ENCODE measurements at places on chromosomes 1 and 21. TPM values are rescaled to one million over a fixed set of nuclear protein-coding genes. Genes with fewer than 3 reads are reported as not detected.

DNA sequence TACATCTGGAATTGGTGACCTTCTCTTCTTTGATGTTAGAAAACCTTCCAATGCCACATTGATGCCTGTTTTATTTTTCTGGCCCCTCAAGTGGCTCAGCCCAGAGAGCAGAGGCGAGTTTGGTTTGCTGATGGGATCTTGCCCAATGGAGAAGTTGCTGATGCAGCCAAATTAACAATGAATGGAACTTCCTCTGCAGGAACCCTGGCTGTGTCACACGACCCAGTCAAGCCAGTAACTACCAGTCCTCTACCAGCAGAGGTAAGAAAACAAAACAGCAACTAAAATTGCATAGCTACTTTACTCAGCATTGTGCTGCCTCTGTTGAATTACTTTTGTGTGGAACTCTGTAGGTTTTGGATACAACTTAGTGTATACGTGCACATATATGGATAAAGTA is 97.6 kb downstream of the CC2D1B start:
- DNase-seq: no peak

GRCh38 chr1:78647238-78647637 is 2.4 kb upstream of the IFI44 start:
- DNase-seq: no peak

DNA sequence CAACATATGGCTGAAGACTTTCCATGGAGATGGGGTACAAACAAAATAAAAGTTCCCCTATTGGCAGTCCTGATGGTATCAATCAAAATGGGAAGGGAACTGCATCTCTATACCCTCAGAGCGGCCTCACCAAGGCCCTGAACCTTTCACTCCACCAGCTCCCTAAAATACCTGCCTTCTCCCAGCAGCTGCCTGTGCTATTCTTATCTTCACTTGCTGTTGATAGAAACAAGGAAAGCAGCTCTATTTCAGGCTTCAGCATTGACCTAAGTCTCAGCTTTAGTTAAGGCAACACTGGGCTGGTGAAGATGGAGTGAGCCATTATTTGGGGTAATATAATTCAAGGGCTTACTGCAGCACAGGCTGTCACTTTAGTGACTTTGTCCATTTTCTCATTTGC is 21.7 kb upstream of the PIGC start:
- no peak for DNase-seq

GRCh38 chr21:37564341-37564923 is 197.9 kb downstream of the DYRK1A start:
- peak; percentile 70 for DNase-seq

DNA sequence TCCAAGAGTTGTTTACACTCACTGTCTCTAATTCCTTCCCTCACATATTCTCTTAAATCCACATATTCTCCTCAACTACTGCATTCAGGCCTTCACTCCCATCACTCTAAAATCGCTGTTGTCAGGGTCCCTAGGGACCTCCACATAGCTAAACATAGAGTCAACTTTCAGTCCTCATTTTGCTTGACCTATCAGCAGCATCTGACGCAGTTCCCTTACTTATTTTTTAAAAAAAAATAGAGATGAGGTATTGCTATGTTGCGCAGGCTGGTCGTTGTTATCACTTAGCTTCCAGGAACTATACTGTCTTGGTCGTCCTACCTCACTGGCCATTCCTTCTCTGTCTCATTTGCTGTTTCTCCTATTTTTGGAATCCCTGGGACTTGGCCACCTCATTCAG is 11.7 kb upstream of the PLEKHO1 start:
- DNase-seq: no peak

GRCh38 chr1:223221686-223222085 is 78.6 kb upstream of the TLR5 start:
- no peak for DNase-seq

DNA sequence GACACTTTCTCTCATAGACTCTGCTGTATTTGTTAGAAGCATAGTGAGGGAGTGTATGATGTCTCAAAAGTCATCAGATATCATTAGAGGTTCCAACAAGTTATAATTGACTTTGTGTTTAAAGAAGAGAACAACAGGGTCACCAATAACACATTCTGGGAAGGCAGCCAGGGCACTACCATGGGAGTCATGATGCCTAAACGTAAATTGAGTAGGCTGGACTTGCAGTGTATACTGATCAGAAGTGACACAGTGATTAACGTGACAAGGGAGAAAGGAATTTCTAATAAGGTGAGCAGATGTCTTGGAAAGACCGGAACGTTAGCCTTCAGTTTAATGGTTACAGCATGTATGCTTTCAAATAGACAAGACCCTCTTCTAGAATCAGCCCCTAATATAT is 973.2 kb downstream of the NCAM2 start:
- DNase-seq: no peak

DNA sequence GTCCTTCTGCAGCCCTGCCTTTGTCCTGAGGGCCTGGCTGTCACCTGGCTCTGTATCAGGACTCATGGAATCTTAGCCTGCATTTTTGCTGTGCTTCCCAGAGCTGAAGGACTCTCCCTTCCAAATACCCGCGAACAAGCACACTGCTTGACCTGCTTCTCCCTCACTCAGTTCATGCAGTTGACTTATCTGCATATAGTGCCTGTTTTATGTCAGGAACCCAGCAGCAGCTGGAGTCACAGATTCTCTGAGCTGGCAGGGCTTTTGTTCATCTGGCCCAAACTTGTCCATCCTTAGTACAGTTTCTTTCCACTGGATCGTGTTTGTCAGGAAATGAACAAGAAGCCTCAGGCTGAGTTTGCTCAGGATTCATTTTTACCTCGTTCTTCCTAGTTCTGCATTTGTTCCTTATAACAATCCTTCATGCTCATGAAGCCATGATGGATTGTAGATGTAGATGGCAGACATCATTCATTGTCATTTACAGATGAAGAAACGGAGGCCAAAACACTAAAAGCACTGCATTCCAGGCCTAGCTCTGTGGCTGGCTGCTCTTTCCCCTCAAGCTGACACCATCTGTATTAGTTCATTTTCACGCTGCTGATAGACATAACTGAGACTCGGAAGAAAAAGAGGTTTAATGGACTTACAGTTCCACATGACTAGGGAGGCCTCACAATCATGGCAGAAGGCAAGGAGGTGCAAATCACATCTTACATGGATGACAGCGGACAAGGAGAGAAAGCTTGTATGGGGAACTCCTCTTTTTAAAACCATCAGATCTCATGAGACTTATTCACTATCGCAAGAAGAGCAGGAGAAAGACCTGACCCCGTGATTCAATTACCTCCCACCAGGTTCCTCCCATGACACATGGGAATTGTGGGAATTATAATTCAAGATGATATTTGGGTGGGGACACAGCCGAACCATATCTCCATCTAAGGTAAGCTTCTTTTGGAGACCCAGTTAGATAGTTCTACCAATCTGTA is 150.9 kb downstream of the HIVEP3 start:
- no peak for DNase-seq

The NR5A2 gene
- 1.3 TPM for total RNA-seq

GRCh38 chr1:151142411-151143056 is 3.9 kb downstream of the SEMA6C start:
- peak; percentile 67 for DNase-seq

GRCh38 chr1:246333855-246334254 is 173.2 kb downstream of the SMYD3 start:
- no peak for DNase-seq

DNA sequence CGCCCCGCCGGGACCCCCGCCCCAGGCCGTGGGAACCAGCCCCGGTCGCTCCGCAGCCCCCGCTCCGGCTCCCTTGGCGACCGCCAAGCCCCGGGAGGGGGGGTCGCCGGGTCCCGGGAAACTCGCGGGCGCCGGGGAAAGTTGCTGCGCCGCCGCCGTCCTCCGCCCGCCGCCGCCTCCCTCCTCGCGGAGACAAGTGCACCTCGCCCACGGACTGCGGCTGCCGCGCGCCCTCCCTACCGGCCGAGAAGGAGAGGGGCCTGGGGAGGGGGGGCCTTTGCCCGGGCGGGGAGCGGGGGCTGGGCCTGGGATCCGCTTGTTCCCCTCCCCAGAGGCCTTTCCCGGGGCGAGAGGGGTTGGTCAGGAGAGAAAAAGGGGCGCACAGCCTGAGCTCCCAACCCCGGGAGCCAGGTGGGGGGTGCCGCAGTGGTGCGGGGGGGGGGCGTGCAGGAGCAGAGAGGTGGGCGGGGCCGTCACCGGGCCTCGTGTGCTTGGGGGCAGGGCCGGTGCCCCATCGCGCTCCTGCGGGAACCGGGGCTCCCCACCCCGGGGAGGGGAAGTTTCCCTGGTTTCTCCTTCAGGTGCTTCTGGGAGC is 592 bp downstream of the AGRN start:
- no peak for DNase-seq

The KLF17 gene
- total RNA-seq: not detected

DNA sequence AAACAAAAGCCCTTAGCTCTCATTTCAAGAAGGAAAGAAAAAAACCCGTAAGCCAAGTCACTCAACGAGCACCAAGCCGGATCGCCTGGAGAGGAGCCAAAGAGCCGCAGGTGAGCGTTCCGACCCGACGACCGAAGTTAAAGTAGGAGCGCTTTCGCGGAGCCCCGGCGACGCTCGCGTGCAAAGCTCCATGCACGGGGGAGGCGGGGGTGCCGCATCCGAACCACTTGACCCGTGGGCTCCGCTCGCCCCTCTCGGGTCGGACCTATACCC is 382 bp downstream of the GPBP1L1 start:
- peak; percentile 64 for DNase-seq

The FHAD1 gene
- total RNA-seq: 0.99 TPM

- no peak for DNase-seq
Measured at GRCh38 chr1:22383526-22384294, 67.9 kb upstream of the ZBTB40 start.

GRCh38 chr1:97164276-97164639 is 442.7 kb downstream of the PTBP2 start:
- no peak for DNase-seq

The REN gene
- not detected for total RNA-seq

The RGS8 gene
- total RNA-seq: not detected

GRCh38 chr1:115326419-115326818 is 11.6 kb downstream of the NGF start:
- DNase-seq: no peak

The PTPRC gene
- total RNA-seq: 14.9 TPM

- peak; percentile 80 for DNase-seq
Measured at GRCh38 chr1:209769171-209769904, 13.5 kb downstream of the TRAF3IP3 start.

DNA sequence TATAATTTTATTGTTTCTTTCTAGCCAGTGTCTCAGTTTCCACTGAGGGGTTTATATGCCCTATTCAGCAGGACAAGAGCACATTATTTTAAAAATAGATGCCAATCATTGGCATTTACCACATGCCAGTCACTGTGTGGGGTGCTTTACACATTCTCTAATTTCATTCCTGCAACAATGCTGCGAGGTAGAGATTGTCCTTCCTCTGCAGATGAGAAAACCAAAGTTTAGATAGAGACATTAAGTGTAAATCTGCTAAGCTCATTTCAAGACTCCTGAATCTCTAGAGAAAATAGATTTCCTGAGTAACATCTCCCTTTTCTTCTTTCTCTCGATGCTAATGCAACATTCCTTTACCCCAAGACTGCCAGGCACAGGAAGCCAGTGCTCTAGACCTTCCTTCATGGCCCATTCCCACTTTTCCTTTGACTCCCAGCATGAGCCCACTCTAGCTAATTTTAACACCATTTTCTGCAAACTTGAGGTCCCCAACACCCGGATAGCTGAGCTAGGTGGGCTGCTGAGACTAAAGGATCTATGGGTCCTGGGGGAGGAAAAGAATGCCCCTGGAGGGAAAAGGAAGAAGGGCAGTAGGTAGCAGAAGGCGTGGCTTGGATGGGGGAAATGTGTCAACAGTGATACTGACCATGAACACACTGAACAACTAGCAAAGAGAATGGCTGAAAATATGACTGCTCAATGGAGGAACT is 50.0 kb downstream of the SH3GLB1 start:
- DNase-seq: no peak

The OR2L8 gene
- not detected for total RNA-seq

- no peak for DNase-seq
Measured at GRCh38 chr1:22142315-22143064, 407 bp downstream of the WNT4 start.

DNA sequence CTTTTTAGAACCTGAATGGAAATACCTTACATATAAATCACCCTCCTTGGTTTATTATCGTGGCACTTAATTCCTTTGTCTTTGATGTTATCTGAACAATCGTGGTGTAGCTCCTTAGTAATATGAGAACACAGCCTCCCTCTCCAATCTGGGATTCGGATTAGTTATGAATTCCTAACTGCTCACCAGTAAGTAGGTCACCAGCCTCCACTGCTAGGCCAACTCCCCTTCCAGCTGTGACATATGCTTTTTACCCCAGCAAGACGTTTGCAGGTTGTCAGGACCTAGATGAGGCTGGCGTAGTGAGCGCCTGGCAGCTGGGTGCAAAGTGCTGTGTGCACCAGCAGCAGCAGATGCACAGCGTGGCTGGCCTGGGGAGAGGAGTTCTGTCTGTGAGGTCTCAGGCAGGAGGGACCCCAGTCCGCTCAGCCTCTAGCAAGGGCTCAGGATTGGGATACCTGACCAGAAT is 38.2 kb downstream of the NTPCR start:
- no peak for DNase-seq

- no peak for DNase-seq
Measured at GRCh38 chr1:153934746-153935145, 11.8 kb downstream of the DENND4B start.

DNA sequence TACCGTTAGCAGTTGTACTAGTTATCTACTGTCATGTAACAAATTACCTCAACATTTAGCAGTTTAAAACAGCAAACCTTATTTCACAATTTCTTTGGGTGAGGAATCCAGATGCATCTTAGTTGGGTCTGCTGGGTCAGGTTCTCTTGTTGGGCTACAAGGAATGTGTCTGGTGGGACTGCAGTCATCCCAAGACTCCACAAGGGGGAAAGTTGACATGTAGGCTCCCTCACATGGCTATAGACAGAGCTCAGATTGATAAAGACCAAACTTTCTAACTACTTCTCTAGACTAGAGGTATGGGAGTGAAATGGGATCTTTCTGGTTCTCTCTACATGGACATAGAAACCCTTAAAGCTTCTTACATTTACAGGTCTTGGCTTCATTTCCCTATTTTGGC is 160.9 kb downstream of the UCK2 start:
- no peak for DNase-seq

GRCh38 chr1:85199667-85200462 is 951 bp downstream of the SYDE2 start:
- DNase-seq: no peak

GRCh38 chr1:172278478-172278877 is 142.0 kb upstream of the C1orf105 start:
- no peak for DNase-seq

Data from heart right ventricle (tissue), 16 donors.